ENCODE measurements at places on chromosomes 12 and 14. TPM values are rescaled to one million over a fixed set of nuclear protein-coding genes. Genes with fewer than 3 reads are reported as not detected.

GRCh38 chr14:91341334-91341733 lies 76.3 kb downstream of the CCDC88C start:
- no peak for DNase-seq

GRCh38 chr14:101553931-101554330 lies 7.4 kb upstream of the DIO3 start:
- DNase-seq = no peak

DNA sequence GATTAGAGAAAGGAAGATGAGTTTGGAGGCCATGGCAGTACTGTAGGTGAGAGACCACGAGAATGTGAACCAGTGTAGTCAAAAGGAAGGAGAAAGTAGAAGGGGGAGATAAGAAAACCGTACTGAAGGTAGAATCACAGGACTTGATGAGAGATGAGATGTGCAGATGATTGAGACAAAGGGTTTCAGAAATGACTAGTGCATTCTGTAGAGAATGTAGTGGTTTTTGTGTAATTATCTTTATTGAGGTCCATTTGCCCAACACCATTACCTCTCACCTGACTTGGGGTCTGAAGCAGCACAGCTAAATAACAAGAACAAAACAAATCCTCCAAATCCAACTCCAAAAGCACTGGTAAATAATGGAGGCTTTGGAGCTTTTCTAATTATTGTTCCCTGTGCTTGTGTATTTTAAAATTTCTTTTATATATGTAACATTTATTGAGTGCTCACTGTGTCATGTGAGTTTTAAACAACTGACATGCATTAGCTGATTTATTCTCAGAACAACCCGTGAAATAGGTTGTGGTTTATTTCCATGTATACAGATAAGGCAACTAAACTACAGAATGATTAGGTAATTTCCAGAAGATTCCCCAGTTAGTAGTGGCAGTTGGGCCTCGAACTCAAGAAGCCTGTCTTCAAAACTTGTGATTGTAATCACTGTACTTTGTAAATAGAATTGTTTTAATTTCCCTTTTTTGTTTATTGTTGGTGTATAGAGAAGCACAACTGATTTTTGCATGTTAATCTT lies 390.0 kb downstream of the AEBP2 start:
- no peak for DNase-seq

DNA sequence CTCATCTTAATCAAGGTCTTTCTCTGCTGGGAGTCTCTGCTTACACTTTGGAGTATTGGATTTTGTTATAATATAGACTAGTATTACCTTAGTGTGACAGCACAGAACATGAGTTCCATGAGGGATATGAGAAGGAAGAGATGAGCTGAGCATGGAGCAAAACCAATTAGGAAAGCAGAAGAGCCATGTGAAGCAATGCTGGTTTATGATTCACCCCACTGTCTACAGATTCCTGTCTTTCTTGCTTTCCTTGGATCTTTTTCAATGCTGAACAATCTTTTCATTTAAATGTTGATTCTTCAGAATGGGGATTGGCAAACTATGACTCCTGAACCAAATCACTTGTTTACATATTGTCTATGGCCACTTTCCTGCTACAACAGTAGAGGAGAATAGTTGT lies 70.4 kb upstream of the KITLG start:
- DNase-seq = no peak

DNA sequence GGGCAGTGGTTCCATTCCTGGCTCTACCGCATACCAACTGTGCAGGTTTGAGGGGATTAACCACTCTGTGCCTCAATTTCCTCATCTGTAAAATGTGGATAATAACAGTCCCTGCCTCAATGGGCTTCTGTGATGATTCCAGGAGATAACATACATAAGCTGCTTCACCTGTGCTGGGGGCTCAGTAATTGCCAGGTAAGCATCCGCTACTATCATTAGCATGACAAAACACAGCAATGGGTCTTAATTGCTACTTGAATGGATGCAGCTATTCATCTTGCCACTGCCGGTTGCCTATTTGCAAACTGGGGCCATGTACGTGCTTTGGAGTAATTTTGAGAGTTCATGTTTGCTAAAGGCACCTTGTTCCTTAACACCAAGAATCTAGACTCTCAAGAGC lies 132.6 kb downstream of the TMEM132D start:
- DNase-seq = no peak

DNA sequence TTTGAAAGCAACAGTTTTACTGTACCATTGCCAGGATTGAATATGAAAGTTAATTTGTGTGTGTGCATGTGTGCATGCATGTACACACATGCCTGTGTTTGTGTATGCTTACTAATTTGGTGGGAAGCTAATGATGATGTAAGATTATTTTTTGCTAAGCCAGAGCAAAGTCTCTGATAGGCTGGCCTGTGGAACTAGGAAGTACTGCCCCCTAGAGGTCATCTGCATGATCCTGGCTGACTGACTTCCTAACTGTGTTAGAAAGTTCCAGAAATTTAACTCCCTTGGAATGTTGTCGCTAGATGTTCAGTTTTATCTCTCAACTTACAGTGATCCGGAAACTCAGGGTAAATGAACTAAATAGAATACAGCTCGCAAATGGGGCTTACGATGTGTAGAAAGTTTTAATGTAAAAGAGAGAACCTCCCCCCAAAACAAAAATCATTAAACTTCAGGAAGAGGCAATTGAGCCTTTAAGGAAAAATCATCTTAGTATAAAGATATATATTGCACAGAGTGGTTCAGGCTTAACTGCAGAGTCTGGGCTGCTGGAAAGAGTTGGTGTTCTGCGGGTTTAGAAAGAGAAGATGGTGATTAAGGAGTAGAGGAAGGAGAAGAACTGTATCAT lies 34.3 kb upstream of the SLC38A1 start:
- no peak for DNase-seq

The MGP gene
- polyA plus RNA-seq = 596 TPM

The TMBIM6 gene
- polyA plus RNA-seq = 305 TPM

Measured in urinary bladder (tissue), 4 donors.